ENCODE measurements at places on chromosomes 12 and 14. TPM values are rescaled to one million over a fixed set of nuclear protein-coding genes. Genes with fewer than 3 reads are reported as not detected.

- no peak for DNase-seq
These were observed 9.1 kb downstream of the SMCO2 start for GRCh38 chr12:27455589-27455988.

GRCh38 chr12:66025477-66025876 lies 105.1 kb downstream of the LLPH start:
- no peak for DNase-seq

DNA sequence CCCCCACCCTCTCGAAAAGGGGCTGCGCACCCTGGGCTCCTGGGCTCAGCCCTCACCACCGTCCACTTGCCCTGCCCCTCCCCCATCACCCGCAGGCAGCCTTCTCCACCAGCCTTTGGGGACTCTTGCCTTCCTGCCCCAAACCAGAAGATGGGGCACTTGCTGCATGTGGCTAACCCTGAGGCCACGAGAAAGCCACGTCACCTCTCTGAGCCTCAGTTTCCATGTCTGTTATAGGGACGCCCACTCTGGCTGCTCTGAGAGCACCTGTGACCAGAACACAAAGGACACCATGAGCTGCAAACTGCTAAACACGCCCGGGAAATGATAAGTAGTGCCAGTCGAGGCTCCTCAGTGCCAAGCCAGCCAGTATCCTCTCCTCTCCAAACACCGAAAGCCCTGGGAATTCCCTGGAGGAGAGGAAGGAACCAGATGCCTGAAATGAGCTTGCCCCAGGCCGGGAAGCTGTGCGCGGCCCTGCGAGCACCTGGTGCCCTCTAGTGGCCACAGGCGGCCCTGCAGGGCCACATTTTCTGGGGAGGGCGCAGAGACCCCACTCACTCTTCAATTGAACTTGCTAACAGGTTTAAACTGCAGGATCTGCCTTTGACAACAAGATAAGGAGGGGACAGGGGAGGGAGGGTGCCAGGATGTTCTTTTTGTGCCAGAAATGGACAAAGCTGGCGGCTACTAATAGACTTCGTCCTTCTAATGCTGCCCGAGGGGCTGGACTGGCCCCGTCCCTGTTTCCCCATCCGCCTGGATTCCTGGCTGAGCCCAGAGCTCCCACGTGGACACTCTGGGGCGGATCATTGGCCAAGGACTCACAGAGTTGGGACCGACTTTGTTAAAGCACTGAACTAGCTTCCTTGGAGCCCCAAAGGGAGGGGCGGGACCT lies 10.2 kb upstream of the SERPINA9 start:
- DNase-seq = no peak

- DNase-seq = no peak
These were observed 238.5 kb downstream of the SPTSSA start for GRCh38 chr14:34223373-34224148.

The NAV3 gene
- 0.26 TPM for total RNA-seq

The PIWIL1 gene
- total RNA-seq = not detected
